Right lobe of liver (tissue), 6 donors: ENCODE measurements at places on chromosomes 3 and 15.
A peak's percentile ranks its signal among the peaks of the same experiment; 100 is the strongest.

DNA sequence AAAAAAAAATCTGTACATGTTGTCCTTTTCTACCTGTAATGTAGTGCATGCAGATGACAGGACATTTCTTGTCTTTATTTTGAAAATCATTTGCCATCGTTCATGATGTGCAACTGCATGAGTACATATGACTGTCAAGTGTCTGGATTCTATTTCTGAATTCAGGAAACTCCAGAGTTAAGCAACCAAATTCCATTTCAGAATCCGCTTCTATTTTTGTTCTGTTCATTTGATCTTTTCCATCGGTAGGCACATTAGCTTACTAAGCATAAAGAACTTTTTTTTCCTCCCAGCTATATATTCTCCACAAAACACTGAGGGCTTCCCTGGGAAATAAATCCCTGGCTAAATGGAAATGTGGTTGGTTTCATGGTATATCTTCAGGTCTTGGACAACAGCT is 365.6 kb downstream of the PTPRG start:
- DNase-seq: no peak

DNA sequence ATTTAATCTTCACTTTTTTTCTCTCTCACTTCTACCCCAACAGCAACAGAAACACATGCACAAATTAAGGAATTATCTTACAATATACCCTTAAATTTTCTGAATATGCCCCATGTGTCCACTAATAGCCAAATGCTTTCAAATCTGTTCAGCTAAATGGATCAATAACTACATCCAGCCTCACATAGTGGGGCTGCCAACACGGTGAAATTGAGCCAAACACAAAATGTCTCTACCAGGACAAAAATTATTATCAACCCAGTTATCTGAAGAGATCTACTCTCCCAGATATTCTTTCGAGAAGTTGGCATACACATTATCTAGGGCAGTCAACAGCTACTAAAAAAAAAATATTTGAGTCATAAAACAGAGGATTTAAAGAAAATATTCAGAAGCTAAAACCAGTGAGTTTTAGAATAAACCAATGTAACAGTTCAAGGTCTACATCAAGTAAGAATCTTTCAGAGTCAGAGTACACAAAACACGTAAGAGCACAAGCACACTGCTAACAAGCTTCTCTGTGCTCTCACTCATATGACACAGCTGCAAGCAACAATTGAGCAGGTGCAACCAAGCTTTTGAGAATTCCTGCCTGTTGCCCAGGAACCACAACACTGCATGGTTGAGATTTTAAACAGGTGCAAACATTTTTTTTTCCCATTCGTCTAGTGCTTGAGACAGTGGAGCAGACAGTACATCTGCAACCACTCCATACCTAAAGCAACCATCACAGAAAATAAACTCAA is 247.7 kb downstream of the ZBTB20 start:
- peak; percentile 58 for DNase-seq

- no peak for DNase-seq
Observed at GRCh38 chr15:36811903-36812302, 232.5 kb downstream of the CDIN1 start.

DNA sequence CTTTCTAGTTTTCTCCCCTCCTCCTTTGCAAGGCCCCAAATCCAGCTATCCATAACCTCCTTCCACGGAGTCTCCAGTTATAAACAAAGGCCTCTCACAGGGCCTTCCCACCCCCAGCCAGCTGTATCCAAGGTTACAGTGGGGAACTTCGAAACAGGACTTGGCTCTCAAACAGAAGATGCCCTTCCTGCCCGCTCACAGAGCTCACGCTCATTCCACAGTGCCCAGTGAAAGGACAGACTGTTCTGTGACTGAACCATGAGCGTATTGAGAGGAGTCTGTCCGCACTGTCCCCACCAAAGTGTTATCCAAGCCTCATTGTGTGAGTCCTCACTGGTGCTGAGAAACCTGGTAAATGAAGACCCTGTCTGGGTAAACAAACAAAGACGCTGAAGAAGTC is 35.4 kb downstream of the ARHGAP31 start:
- DNase-seq: no peak

DNA sequence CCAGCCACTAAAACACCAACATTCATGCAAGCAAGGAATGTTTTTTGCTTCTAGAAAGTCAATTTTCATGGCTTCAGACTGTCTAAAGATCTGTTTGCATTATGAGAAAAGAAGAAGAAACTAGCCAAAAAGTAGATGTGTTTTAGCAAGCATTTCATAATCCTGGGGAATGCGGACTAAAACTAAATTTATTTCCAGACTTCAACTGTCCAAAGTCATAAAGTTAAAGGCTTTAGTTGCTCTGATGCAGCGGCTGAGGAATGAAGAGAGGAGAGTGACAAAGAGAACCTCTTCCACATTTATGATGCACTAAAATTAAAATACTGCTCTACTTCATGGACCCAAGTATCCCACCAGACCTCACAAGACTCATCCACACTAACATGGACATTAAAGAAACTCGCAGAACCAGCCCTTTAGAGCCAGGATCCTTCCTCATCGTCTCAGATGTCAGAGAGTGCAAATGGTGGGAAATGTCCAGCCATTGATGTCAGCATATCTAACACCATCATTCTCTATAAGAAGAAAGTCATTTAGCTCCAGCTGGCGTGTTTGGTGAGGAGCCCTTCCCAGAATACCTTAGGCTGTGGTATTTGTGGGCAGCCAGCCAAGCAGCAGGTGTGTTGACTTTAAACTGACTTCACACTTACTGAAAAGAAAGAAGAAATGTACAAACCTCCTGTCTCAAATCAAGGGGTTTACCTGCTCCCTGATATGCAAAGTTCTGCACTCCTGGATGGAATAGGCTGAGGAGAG is 17.4 kb downstream of the FYCO1 start:
- DNase-seq: no peak

GRCh38 chr3:138360869-138361525 is 12.6 kb downstream of the MRAS start:
- no peak for DNase-seq
